ENCODE measurements at places on chromosomes 16 and 17. TPM values are rescaled to one million over a fixed set of nuclear protein-coding genes. Genes with fewer than 3 reads are reported as not detected.

Gene P2RX1
- polyA plus RNA-seq, result not detected

Gene HIC1
- polyA plus RNA-seq, result 1.7 TPM

Gene FAM20A
- not detected for polyA plus RNA-seq

Gene TSNAXIP1
- polyA plus RNA-seq, result 31.0 TPM
